C1 segment of cervical spinal cord (tissue), 14 donors: ENCODE measurements at places on chromosomes 13 and 19.

DNA sequence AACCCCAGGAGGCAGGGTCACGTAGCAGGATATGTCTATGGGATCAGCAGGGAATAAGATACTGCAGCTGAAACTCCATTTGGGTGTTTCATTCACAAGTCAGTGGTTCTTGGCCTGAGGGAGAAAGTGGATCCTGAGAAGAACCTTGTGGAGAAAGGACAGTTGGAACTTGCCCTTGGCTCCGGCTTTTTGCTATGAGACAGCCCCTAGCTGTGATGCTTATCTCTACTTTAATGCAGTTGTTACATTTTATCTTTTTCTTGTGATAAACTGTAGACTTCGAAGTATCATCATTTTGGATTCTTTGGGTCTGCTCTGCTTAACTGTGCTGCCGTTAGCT lies 6.0 kb upstream of the SCEL start:
- DNase-seq: no peak

- no peak for DNase-seq
These were observed 42.2 kb downstream of the GATAD2A start for GRCh38 chr19:19447536-19448237.

GRCh38 chr13:36752673-36753072 lies 66.3 kb upstream of the RFXAP start:
- DNase-seq: no peak

GRCh38 chr19:40650749-40651305 lies 39.6 kb downstream of the NUMBL start:
- no peak for DNase-seq

GRCh38 chr19:39405958-39406655 lies 540 bp upstream of the ZFP36 start:
- DNase-seq: no peak

DNA sequence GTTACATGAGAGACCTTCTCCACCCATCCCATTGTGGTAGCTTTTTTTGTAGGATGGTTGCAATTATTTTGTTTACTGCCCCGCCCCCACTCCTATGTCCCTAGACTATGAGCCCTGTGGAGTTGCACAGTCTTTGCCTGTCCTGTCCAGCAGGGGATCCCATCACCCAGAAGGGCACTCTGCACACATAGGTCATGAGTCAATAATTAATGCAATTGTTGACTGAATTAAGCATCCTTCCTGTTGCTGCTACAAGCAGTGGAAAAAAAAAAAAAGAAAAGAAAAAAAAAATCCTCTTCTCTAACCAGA lies 14.2 kb downstream of the C19orf81 start:
- no peak for DNase-seq

DNA sequence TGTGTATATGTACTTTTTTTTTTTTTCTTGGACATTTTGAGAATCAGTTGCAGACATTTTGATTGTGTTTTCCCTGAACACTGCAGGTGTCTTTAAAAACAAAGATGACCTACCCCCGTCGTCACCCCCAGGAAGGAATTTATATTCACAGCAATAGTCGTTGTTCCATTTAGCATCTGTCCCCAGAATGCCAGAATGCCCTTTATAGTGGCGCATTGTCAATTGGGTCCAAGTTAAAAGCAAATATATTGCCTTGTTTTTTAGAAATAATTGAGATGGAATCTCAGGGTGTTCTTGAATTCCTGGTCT lies 1.8 kb upstream of the RNF225 start:
- no peak for DNase-seq

GRCh38 chr13:30159446-30159839 lies 147.9 kb downstream of the KATNAL1 start:
- no peak for DNase-seq

DNA sequence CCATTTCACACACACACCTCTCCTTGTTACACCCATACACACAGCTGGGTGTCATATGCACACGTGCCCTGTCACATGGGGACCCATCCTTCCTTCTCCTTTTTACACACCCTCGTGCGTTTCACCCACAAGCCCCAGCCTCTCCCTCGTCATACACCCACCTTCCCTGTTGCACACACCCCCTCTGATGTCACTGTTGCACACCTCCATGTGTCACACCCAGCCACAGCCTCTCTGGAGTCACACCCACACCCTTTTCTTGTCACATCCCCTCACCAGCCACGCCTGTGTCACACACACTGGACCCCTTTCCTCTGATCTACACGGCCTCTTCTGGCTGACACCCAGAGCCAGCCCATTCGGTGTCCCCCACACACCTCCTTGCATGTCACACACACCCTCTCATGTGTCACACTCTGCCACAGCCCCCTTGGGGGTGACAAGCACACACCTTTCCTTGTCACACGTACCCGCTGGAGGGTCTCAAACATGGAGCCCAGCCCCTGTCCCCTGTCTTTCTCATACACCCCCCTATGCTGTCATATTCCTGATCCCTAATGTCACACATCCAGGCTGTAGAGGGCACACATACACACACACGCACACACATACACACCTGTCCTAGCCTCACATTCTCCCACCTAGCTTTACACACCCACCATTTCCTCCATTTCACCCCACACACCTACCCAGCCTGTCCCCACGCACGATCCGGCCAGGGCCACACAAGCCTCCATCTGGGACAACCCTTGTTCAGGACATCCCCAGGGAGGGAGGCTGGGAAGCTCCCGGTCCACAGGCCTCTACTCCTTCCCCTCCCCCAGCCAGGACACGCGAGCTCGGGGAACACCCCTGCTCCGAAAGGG lies 1.4 kb downstream of the NOVA2 start:
- DNase-seq: peak; percentile 7

DNA sequence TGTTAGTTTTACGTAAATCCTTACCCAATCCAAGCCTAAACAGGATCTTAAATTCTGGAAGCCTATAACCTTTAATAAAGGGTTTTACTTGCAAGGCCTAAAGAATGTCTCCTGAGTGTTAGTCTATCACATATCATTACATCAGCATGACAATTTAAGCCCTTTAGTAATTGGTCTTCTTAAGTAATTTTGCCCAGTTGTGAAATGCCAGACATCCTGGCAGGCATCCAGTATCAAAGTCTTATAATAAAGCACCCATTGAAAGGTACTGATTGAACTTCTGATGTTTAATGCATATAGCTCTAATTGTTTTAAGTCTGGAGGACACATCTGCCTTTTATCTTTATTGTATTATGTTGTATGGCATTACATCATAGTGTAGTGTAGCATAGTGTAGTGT lies 1078.9 kb downstream of the SLITRK1 start:
- DNase-seq: no peak

DNA sequence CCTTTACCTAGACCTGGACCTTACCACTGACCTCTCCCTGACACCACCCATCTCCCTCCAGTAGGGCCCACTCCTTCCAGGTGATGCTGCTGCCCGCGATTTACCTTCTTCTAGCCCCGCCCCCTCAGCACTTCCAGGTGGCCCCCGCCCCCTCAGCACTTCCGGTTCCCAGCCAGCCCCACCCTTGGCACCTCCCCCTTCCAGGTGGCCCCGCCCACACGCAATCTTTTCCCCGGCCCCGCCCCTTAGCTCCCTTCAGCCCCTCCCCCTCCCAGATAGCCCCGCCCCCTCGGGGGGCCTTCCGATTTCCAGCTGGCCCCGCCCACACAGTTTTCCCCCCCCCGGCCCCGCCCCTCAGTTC lies 586 bp downstream of the LIG1 start:
- DNase-seq: peak; percentile 34

GRCh38 chr13:112136095-112136494 lies 69.1 kb downstream of the SOX1 start:
- DNase-seq: no peak

DNA sequence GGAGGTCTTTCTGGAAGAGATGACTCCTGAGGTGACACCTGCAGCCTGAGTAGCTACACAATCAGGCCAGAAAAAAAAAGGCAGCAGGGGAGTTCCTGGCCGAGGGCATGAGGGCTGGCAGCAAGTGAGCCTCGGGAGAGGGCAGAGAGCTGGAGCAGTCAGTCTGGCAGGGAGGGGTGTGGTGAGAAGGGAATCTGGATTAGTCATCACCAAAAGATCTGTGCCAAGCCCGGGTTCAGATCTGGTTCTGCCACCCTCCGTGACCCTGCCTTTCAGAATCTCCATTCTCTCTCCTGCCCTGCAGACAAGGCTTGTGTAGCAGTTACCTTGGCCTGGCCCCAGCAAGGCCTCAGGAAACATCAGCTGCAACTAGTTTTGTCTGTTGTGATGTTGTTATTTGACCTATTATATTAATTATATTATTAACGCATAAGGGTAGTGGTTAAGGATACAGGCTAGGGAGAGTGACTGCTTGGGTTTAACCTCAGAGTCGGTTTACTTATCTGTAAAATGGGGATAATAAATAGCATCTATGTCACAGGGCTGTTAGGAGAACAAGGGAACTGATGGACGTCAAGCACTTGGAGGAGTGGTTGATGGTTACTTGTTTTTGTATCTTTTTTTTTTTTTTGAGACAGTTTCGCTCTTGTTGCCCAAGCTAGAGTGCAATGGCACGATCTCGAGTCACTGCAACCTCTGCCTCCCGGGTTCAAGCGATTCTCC lies 2.7 kb upstream of the CAPNS1 start:
- DNase-seq: no peak

GRCh38 chr13:97004886-97005285 lies 10.6 kb upstream of the OXGR1 start:
- no peak for DNase-seq

GRCh38 chr13:81821259-81821658 lies 1480.3 kb upstream of the SPRY2 start:
- no peak for DNase-seq

DNA sequence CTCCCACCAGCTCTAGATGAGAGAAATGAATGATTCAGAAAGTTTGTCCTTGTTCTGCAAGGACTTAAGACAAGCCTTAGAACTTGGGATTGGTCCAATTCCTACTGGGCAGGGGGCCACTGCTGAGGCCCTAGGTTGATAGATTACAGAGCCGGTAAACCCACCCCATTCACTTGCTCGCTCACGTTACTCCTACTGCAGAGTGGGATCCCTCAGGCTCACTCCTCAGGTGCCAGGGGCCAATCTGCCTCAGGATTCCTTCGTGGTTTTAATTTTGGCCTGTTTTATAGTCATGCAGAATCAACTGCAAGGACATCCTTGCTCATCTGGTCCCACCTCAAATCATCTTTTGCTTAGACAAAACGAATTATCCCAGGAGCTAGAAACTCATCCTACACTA lies 59.0 kb downstream of the SERP2 start:
- no peak for DNase-seq

DNA sequence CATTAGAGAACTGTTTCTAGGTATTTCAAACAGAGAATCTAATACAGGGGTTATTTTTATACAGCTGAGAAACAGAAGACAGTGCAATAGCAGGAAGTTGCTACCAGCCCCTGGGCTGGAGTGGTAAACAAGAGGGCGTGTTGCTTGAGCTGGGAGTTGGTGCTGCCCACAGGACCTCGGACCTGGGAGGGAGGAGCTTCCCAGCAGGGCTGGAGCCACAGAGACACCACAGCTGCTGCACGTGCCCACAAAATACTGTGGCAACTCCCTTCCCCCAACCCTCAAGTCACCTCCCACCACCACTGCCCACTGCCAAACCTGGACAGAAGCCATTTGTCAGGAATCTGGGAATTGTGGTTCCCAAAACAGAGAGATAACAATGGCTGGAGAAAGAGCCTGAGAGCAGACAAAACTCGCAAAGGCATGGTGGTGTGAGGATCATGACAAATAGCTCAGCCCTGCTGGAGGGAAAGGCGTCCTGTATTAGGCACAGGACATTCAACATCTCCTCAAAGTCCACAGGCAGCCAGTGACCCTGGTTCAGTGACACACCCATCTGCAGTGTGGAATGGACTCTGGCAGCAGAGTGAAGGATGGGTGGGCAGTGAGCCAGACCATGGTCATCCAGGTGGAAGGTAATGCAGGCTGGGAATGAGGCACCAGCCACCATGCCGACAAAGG lies 57.2 kb downstream of the SPATA13 start:
- no peak for DNase-seq

DNA sequence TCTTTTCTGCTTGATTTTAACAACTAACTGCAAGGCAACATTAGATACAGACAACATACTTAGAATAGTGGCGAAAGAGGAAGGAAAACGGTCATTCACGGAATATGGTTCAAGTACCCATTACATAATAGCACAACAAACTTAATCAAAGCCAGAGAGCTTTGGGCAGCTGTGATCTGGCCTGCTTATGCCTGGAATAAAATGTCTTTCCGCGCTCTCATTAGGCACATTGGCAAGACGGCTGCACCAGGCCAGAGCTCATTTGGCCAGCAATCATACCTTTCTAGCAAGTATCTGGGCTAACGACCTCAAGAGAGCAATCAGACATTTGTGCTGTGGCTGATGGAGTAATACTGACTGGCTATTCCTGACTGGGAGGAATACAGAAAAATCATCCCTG lies 112.8 kb downstream of the NALCN start:
- DNase-seq: no peak

- DNase-seq: no peak
These were observed 11.4 kb downstream of the AKT2 start for GRCh38 chr19:40273469-40274360.

DNA sequence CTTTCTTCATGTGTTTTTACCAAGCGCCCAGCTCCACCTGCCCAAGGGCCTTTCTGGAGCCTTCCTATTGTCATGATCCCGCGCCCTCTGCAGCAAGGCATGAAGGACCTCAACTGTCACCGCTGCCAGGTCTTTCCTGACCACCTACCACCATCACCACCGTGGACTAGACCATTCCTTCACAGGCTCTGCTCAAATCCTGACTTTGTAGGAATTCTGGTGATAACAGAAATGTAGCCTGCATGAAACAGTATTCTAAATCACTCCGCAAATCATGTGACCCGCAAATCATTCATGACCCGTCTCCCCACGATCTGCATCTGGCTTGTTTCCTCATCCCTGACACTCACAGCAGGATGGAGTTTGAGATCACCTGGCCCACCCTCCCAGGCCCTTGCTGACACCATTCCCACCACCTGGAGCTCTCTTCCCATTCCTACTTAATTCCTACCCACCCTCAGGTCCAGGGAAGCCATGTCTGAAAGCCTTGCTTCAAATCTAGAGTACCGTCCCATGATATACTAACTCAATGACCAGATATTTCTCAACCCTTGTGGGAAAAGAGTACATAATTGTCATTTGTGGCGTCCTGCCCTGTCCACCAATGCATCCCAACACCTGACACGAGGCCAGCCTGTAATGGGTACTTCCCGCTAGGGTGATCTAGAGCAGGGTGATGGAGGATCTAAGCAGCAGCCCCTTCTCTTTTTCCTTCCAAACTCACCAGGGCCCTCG lies 1.3 kb downstream of the UBE2S start:
- DNase-seq: no peak

- DNase-seq: no peak
These were observed 82.1 kb downstream of the WDFY2 start for GRCh38 chr13:51666374-51666773.
